ENCODE measurements at places on chromosomes 2 and 18.

DNA sequence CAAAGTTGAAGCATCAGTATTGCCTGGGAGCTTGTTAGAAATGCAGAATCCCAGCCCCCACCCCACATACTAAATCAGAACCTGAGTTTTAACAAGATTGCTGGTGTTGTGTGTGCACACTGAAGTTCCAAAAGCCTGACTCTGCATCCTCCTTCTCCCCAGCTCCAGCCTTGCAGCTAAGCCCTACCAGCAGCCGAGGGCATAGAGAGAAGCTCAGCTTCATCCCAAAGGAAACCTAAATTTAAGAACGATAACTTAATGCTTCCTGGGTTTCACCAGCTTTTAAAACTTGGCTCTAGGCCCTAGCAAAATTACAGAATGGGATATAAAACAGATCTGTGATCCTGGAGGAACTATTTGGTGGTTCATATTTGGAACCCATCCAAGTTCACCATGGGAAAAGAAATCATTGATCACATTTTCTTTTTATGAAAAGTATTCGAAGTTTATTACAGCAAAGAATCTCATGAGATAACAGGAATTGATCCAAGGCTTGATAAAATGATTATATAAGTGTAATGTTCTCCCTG, 11.1 kb downstream of the SMYD1 start:
- DNase-seq = no peak

DNA sequence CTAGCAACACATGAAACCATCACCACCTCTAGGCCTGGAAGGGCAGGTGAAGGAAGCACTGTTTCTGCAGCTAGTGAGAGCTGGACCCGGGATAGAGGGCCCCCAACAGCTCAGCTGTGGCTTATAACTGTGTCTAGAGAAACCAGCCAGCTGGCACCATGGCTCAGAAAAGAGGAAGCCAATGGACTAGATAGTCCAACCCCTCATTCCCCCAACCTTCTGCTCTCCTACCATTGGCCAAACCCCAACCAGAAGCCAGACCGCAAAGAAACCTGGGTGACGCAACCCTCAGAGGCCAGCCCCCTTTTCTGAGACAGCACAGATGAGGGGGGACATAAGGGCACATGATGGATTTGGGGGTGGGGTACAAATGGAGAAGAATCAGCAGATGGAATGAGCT, 24.3 kb downstream of the SMYD1 start:
- DNase-seq = no peak

- no peak for DNase-seq
Observed at GRCh38 chr2:76953733-76954347, 568.3 kb downstream of the LRRTM4 start.

DNA sequence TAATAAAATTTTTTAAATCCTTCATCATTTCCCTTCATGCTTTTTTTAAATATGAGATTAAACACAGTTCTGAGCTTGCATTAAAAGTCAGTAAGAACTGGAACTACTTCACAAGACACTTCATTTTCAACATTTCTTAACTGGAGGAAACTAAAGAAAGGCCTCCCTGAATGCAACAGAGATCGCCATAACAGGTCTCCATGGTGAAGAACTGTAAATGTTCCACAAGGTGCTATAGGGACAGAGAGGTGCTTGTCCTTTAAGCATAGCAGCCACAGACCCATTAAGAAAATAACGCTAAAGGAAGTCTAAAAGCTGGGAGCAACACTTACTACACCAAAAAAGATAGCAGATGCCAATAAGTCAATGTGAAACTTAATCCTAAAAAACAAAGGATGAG, 8.5 kb downstream of the STAM2 start:
- DNase-seq = no peak

DNA sequence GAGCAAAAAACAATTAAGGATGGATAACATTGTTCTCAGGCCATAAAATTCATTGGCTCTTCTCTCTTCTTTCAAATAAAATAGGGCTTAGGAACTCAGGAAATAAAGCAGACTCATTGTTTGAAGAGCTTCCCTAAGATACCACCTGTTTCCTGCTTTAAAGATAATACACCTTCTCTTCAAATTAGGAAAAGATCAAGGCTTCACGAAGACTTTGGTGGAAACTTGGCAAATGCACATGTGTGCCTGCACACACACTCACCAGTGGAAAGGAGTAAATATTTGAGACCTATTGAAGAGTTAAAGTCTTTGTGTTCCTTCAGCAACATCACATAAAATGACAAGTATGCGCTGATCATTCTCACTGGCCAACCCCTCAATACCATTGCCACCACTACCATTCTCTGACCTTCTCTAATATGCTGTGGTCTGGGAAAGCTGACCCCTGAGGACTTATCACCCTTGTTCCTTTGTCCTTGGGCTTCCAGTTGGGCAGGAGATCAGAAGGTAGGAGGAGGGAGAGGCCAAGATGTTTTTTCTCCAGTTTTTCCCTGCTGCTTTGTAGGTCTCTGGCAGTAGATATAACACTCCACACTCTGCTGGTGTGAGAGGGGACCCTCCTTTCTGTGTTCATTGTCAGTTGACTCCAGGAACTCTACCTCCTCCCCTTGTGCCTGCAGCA, 53.5 kb upstream of the SPOPL start:
- DNase-seq = no peak

GRCh38 chr2:11480859-11481258, 14.9 kb upstream of the E2F6 start:
- no peak for DNase-seq

DNA sequence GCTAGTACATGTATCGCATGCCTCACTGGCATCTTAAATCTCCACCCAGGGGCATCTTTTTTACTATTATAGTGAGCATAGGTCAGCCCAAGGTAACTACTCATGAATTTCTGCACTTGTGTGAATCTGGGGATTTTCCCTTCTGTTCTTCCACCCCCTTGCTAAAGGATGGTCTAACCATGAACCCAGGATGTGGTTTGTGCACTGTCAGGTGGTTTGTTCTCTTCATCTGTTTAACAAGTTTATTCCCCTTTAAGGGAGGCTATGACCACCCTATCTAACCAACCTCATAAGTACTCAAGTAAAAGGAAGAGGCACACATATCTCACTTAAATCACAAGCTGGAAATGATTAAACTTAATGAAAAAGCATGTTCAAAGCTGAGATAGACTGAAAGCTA, 243.0 kb downstream of the RPRM start:
- DNase-seq = no peak

DNA sequence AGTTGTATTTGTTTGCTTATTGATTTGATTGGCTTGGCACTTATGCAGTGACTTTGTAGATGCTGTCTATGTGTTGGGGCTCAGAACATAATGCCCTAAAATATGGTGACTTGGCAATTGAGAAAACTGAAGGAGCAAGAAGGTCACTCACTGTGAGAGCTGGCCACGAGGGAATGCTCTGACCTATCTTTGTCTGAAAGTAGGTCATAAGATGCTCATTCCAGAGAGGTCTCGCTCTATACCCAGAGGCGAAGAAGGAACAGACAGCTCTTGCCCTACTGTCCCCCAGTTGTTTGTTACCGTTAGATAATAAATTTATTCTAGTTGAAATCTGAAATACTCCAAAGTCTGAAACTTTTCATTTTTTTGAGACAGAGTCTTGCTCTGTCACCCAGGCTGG, 158.5 kb downstream of the TGIF1 start:
- DNase-seq = no peak

GRCh38 chr2:151833984-151834383, 5.8 kb upstream of the ARL5A start:
- no peak for DNase-seq

DNA sequence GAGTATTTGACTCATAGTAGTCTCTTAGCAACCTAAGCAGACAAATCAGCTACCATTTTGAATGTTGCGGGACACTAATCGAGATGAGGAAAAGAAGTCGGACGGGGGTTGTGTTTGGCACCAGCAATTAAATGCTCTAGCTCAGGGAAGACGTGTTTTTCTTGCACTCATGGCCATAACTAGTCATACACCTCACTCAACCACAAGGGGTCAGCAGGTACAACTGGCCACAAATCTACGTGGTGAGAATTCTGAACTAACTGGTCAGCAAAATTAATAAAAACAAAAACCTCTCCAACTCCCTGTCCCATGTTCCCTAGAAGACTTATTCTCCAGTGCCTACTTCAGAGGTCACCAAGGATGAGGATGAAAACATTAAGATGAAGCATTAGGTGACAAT, 1467.8 kb downstream of the DPP10 start:
- DNase-seq = no peak

DNA sequence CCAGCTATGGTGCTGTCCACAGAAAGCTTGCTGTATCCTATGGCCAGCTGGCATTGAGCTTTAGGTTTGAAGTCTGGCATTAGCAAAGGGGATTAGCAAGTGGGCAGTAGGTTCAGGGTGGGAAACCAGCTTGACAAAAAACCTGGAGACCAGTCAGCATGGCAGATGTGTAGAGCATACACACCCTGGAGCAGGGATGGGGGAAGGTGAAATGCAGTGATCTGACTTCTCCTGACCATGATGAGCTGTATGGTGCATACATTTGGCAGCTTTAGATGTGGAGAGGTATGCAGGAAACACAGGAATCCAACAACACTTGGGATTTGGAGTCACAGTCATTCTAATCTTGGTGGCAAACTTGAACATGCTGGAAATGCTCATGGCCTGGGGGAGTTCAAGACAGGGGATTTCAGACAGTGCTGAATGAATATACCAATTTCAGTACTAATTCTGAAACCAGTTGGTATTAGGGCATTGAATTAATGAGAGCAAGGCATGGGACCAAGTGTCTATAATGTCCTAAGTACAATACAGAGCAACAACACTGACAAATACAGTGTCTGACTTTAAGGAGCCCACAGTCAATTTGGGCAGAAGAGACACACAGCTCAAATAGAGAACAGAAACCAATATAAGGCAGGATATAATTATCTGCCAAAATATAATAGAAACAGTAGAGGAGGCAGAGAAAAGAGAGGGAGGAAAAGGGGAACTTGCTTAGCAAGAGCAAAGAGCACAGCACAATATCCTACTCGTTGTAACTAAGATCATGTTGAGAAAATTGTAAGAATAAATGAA, 11.8 kb downstream of the ARHGAP15 start:
- DNase-seq = no peak

- DNase-seq = no peak
Observed at GRCh38 chr2:233436691-233437438, 82.6 kb downstream of the DGKD start.

- no peak for DNase-seq
Observed at GRCh38 chr2:180062178-180062577, 55.1 kb upstream of the CWC22 start.

- DNase-seq = no peak
Observed at GRCh38 chr2:217951091-217951490, 51.7 kb downstream of the TNS1 start.

- no peak for DNase-seq
Observed at GRCh38 chr2:213185147-213185822, 33.9 kb upstream of the IKZF2 start.

GRCh38 chr2:134389381-134389780, 135.5 kb downstream of the MGAT5 start:
- DNase-seq = no peak

- DNase-seq = no peak
Observed at GRCh38 chr2:39621596-39621995, 44.1 kb upstream of the TMEM178A start.

DNA sequence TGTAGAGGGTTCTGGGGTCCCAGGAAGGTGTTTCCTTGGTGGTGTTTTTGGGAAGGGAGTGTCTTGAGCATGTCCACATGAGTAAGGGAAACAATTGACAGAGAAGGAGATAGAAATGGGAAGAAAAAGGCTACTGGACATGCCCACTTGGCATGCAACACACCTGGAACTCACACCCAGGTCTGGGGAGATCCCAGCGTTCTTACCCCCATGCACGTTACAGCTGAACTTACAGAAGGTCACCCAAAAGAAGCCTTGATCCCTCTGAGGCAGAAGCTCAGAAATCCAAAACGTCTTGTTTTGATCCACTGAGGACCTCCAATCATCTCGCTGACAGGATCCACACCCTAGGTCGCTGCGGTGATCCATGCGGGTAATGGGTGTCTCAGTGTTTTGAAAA, 142.0 kb downstream of the ZNF516 start:
- DNase-seq = no peak

GRCh38 chr2:1051075-1051474, 100.4 kb downstream of the SNTG2 start:
- DNase-seq = peak; percentile 27

GRCh38 chr2:85831735-85832134, 57.1 kb downstream of the ST3GAL5 start:
- no peak for DNase-seq

GRCh38 chr2:25954199-25954752, 28.0 kb downstream of the KIF3C start:
- no peak for DNase-seq

DNA sequence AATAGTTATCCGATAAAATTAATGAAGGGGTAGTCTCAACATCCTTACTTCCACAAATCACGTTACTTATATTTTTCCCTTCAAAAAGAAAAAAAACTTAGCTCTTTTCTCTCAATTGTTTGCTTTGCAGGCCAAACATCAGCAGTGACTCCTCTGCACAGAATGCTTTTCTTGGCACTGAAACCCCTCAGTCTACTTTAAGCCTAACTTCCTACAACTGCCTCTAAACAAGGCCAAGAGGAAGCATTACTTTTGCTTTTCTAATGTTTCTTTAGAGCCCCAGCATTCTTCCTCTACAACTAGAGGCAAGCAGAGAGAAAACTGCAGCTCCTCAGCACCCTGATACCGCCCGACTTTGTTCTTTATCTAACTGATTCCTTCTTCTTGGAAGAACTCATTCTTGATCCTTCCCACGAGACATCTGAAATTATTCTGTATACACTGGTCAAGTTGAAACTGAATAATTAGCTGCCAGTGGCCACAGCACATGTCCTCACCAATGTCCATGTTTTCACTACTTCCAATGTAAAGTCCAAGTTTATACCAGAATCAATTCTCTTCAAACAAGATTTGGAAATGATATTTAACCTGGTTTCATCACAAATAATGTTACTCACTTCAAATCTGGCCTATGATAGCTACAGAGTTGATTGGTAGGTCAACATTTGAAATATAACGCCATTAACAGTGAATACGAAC, 55.3 kb downstream of the DTNB start:
- no peak for DNase-seq

DNA sequence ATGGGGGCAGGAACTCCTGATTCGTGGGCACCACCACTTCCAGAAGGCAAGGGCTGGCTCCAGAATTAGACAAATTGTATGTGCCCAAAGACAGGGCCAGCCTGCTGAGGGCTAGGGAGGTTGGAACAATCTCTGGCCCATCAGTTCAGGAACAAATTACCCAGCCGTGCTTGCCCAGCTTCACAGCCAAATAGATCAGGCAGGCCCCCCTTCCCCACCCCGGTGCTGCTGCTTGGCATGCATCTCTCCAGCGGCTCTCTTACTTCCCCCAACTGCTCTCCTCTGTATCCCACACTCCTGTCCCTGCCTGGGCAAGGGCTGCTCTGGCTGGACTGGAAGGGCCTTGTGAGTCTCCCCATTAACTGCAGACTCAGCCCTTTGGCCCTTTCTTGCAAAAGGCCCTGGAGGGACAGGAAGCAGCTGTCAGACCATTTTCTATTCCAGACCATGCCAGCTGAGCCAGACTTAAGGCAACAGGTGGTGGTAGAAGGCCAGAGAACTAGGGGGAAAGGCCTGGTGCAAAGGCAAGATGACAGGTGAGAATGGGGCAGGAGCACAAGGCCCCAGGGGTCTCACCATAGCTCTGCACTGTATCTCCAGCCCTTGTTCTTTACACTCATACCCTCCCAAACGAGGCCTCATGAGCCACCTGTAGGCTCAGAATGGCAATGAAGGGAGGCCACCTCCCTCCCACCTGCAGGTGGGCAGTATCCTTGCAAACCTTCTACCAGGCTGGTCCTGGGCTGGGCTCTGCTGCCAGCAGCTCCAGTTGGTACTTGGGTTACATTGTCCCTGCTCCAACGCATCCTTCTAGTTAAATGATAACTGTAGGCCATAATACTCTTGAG, 30.7 kb upstream of the ACAA2 start:
- DNase-seq = no peak

Measured in 8988T (cell line).